Activated CD4-positive, alpha-beta T cell treated with anti-CD3 and anti-CD28 coated beads for 4 hours (primary cell): ENCODE measurements at places on chromosomes 3 and 15.

- DNase-seq = no peak
Observed at GRCh38 chr3:156633335-156633734, 41.1 kb upstream of the TIPARP start.

DNA sequence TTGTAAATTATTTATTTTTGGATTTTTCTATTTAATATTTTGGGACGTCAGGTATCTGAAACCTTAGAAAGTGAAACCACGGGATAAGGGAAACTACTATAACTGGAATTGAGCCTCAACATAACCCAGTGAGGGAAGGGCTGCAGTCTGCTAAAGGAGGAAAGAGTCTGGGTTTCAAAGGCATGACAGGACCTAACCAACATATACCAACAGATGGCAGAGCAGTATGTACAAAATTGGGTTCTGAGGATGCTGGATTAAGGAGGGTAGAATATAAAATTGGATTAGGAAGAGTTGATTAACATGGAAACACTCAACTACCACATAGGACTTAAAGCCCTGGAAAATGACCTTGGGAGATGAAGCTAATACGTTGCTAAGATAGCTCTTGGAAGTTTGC, 603.5 kb downstream of the MECOM start:
- no peak for DNase-seq

DNA sequence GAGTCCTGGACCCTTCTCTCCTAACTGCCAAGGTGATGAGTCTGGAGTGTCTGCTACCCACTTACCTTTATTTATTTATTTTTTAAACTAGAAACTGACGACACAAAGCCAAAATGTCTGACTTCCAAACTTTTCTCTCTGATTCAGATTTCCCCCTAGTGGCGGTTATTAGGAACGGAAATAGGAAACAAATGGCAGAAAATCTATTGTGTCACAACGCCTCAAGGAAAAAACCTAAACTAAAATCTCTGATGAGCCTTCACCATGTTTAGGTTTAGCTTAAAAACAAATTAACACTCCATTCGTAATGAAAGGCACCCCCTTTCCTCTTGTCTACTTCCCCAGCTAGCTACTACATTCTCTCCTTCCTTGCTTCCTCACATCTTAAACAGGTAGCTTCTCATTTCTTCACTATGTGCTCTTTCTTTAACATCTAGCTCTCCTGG, 94.0 kb upstream of the MEX3B start:
- no peak for DNase-seq

DNA sequence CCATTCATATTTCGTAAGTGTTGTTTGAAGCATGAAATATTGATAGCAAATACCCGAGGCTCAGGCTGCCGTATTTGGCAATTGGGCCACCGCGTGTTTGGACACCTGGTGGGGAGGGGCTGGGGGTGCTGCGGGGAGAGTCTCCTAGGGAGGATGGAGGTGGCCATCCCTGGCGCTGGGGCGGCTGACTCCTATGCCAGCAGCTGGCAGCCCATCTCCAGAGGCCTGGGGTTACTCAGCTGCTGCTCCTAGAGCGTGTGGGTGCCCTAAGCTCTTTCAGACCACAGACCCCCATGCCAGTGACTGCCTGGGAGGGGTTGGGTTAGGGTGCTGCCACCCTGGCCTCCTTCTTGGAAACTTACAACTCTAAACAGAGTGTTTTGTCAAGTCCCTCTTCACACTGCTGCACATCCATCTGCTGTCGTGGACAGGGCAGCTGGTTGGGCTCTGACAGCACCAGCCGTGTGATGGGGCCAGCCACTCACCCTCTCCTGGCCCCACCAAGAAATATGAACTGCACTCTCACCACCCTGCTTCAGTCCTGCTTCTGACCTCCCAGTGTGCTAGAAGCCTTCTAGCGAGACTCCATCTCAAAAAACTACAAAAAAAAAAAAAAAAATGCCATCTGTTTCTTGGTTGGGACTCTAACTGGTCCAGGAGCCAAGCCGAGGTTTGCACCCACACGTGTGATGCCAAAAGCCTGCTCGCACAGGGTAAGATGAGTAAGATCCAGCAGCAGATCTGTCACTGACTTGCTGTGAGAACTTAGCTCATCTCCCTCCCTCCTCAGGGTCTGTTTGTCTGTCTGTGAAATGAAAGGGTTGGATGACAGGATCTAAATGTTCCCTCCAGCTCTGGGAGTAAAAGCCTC, 156.2 kb downstream of the MEGF11 start:
- no peak for DNase-seq

DNA sequence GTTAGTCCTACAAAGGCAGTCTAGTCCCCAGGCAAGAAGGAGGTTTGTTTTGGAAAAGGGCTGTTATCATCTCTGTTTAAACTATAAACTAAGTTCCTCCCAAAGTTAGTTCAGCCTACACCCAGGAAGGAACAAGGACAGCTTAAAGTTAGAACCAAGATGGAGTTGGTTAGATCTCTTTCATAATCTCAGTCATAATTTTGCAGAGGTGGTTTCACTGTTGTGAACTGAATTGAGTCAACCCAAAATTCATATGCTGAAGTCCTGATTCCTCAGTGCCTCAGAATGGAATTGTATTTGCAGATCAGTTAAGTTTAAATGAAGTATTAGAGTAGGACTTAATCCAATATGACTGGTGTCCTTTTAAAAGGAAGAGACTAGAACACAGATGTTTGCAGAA, 101.0 kb upstream of the C3orf80 start:
- DNase-seq = no peak

GRCh38 chr3:20516311-20516710, 330.3 kb upstream of the SGO1 start:
- no peak for DNase-seq

GRCh38 chr15:86489981-86490380, 410.3 kb downstream of the AGBL1 start:
- DNase-seq = no peak

- no peak for DNase-seq
Observed at GRCh38 chr3:64143409-64144130, 81.7 kb downstream of the PRICKLE2 start.

DNA sequence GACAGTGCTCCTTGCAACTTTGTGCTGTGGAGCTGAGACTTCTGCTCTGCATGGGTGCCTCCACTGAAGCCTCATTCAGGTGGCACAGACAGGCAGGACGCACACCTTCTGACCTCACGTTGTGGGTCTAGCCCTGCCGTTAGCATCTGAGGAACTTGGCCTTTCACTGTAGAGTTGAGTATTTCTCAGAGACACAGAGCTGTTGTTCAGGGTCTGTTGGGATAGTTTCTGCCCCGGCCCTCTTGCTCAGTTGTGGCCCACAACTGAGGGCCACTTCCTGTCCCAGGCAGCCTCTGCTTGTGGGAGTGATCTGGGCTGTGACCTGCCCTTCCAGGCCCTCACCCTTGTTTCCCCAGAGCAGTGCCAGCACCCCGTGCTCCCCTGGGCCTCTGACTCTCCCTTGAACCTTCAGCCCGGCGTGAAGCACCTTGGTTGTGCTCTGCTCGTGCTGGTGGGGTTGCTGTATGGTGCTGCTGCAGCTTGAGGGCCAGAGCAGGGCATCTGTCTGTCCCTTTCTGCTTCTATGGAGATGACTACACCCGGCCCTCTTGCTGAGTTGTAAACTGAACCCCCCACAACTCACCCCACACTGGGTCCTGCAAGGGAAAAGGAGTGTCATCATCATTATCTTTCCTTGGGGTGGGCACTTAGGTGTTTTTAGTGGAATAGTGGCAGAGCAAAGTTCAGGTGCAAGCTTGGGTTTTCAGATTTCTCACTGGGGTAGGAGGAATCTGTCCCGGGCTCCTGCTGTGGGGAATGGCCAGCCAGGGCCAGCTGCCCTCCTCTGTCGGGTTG, 11.7 kb downstream of the BAHD1 start:
- no peak for DNase-seq

GRCh38 chr3:171260899-171261298, 199.3 kb downstream of the TNIK start:
- no peak for DNase-seq

- DNase-seq = peak; percentile 21
Observed at GRCh38 chr15:52234596-52235541, 43.7 kb upstream of the GNB5 start.

DNA sequence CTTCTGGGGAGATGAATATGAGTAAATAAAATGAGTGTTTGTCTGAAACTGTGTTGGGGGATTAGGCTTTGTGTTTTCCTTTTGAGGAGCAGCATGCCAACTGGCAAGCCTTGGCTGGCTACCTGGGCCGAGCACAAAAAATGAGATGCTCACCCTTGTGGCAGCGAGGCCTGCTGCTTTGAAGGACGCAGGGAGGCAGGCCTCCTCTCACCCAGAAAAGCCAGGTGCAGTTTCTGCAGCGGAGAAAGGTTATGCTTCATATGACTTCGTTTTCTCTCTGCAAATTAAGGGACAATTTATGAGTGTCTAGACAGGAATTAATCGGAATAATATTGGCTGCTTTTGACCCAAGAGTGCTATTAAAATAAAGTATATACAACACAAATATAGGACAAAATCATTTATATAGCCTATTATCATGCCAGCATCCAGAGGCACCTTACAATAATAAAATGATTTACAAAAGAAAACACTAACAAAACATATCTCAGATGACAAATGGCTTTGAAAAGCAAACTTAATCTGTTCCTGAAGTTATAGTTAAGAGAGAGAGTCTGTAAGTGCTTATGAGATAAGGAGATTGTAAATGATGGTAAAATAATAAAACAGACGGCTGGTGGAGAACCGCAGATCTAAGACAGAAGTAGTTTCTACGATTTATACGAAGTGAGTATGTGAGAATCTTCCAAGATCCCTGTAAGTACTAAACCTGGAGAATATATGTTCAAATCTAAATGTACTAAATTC, 682.8 kb upstream of the NR2F2 start:
- no peak for DNase-seq

- peak; percentile 32 for DNase-seq
Observed at GRCh38 chr3:152021951-152022461, 148.6 kb downstream of the SUCNR1 start.

GRCh38 chr15:41499109-41499851, 5.6 kb downstream of the ITPKA start:
- no peak for DNase-seq

DNA sequence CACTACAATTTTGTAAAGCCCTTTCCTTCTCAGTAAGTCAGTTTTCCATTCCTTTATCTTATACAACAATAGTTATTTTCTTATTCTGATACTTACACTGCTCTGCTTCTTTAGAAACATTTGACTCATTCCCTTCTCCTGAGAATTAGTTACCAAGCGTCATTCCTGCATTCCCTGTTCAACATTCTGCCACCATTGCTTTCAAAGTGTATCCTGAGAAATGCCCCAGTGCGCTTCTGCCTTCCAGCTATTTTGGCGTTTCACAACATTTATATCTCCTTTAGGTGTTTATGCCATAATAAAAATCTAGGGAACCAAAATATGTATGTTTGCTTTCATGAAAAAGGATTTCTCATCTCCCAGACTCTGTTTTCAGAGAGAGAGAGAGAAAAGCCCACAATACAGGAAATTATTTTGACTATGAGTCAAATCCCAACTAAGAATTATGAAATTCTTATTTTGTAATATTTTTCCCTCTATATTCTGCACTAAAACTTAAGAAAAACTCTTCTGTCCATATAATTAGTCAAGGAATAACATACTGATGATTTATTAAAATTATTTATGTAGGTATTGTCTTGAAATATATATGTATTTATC, 118.2 kb upstream of the RAP2B start:
- no peak for DNase-seq

DNA sequence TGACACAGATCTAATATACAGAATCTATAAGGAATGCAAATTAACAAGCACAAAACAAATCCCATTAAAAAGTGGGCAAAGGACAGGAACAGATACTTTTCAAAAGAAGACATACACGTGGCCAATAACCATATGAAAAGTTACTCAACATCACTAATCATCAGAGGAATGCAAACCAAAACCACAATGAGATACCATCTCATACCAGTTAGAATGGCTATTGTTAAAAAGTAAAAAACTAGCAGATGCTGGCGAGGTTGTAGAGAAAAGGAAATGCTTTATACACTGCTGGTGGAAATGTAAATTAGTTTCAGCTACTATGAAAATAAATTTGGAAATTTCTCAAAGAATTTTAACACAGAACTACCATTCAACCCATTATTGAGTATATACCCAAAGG, 50.7 kb downstream of the ADAMTS17 start:
- no peak for DNase-seq

- no peak for DNase-seq
Observed at GRCh38 chr3:11400213-11400612, 128.0 kb downstream of the ATG7 start.

- no peak for DNase-seq
Observed at GRCh38 chr3:23019596-23020300, 183.4 kb upstream of the UBE2E2 start.

GRCh38 chr3:10933805-10934481, 58.6 kb upstream of the SLC6A1 start:
- no peak for DNase-seq

- no peak for DNase-seq
Observed at GRCh38 chr15:88126695-88127431, 129.7 kb downstream of the NTRK3 start.

- DNase-seq = no peak
Observed at GRCh38 chr15:22887157-22887951, 48.9 kb downstream of the NIPA2 start.

DNA sequence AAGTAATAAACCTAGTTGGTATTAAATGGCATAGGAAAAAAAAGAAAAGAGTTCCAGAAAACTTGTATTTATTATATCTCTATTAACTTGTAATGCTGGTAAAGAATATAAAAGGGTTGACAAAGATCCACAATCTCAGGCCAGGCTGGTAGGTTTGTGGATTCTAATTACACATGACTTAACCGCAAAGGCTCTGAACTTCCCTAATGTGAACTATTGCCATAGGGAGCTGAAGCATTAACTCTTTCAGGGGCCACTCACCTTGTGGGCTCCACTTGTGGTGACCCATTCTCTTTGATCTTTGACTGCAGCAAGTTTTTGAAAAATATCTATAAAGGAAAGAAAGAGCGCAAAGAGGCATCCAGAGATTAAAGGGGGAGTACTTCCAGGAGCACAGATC, 58.5 kb downstream of the NEK10 start:
- no peak for DNase-seq

- no peak for DNase-seq
Observed at GRCh38 chr3:62686503-62687294, 188.5 kb downstream of the CADPS start.

DNA sequence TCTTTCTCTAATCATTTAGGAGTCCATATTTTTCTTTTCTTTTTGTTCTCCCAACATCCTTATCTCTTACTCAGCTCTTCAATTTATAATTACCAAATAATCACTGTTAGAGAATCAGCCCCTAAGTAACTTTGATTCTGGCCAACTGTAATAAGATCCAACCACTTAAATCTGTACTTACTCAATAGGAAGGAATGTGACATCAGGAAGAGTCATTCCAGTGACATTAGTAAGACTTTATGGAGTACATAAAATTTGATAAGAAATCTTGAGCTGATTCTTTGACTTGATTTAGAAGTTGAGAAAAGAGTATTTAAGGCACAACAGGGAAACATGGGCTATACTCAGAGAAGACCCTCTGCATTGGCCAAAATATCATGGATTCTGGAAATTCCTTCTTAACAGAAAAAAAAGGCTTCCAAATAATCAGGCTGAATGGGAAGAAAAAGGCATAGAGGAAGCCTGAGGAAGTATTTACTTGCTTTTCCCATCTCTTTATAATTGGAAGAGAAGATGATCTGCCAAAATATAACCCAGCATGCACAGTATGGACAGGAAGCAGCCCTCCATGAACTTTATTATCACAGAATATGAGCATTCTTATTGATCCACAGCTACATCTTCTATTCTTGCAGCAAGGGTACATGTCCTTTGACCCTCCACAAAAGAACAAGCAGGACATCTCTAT, 289.7 kb upstream of the TPRG1 start:
- no peak for DNase-seq
